ENCODE measurements at places on chromosomes 6 and 20.

- no peak for DNase-seq
Measured at GRCh38 chr6:67935976-67936477, 699.1 kb upstream of the ADGRB3 start.

DNA sequence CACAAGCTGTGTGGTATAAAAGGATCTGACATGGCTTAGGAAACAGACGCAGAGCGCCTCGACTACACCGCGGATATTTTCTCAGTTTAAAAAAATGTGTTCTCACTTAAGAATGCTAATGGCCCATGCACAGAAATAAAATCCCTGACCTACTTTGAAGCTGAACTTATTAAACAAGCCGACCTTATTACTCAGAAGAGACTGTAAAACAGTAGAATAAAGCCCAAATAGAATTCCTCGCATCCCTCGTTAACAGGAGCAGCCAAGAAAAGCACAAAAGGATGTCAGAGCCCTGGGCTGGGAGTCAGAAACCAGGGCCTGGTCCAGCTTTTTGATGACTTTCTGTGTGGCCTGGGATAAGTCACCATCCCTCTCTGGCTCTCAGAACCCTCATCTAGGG lies 489.3 kb downstream of the PTPRT start:
- DNase-seq, result no peak

DNA sequence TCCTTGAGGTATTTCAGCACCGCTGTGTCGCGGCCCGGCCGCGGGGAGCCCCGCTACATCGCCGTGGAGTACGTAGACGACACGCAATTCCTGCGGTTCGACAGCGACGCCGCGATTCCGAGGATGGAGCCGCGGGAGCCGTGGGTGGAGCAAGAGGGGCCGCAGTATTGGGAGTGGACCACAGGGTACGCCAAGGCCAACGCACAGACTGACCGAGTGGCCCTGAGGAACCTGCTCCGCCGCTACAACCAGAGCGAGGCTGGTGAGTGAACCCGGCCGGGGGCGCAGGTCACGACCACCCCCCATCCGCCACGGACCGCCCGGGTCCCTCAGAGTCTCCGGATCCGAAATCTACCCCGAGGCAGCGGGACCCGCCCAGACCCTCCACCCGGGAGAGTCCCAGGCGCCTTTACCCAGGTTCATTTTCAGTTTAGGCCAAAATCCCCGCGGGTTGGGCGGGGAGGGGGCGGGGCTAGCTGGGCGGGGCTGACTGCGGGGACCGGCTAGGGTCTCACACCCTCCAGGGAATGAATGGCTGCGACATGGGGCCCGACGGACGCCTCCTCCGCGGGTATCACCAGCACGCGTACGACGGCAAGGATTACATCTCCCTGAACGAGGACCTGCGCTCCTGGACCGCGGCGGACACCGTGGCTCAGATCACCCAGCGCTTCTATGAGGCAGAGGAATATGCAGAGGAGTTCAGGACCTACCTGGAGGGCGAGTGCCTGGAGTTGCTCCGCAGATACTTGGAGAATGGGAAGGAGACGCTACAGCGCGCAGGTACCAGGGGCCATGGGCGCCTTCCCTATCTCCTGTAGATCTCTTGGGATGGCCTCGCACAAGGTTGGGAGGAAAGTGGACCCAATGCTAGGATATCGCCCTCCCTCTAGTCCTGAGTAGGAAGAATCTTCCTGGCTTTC lies 693 bp downstream of the HLA-F start:
- DNase-seq, result peak; percentile 49

DNA sequence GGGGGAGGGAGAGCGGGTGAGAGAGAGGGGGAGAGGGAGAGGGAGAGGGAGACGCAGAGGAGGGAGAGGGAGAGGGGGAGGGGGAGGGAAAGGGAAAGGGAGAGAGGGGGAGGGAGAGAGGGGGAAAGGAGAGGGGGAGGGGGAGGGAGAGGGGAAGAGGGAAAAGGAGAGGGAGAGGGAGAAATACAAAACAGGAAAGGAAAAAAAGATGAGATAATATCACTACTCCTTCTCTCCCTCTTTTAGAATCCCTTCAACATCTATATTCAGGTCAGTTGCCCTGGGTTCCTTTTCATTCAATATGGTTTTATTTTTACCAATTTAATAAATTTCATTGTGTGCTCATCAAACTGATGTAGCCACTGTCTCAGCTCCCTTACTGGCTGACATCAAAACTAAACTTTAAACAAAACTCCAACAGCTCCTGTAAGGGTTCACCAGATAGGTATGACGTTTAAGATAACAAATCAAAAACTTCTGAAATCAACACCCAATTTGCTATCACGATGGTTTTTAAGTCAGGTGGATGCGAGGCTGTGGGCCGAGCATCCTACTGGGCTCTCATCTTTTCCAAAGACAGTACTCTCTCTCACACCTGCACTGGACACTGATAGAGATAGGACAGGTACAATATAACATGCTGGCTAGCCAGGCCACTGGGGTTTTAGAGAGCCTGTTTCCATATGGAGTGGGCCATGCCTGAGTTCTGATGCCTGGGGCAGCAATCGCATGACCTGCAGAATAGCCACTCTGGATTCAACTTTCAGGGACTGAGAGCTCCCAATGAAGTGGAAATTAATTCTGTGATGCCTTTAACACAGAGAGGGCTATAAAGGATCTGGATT lies 99.5 kb downstream of the FYN start:
- DNase-seq, result no peak

DNA sequence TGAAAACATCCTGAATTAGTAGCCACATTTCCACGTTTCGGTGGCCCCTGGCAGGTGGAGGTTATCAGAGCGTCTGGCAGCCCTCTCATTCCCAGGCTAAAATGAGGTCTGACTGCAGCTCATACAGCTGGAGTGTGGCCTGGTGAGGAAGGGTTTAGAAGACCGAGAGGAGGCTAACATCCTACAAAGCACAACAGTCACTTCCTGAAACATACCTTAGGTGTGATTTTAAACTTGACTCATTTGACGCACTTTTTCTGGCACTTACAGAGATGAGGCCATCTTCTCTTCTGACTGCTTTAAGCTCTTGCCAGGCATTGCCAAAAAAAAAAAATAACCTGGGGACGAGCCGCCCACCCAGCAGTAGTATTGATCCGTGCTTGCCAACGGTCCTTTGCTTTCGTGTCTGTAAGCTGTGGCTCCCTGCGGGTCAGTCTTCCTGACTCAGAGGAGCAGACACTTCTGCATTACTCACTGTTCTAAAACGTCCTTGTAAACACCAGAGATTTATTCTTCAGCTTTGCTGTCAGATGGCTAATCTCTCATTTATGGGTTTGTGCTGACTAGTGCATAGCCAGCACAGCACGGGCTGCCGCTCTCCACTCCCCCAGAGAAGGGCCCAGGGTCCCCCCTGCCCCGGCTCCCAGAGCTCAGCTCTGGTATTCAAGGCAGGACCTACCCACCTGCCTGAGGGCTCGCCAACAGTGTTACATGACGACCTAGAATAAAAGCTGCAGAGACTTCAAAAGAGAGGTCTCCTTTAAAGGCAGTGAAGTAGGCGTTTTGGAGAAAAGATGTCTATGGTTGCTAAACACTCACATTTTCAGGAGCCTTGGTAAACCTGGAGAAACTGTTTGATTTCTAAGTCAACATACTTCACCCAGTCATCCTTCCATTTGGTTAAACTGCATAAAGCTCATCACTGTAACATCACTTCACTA lies 78.5 kb upstream of the FRMD1 start:
- no peak for DNase-seq

DNA sequence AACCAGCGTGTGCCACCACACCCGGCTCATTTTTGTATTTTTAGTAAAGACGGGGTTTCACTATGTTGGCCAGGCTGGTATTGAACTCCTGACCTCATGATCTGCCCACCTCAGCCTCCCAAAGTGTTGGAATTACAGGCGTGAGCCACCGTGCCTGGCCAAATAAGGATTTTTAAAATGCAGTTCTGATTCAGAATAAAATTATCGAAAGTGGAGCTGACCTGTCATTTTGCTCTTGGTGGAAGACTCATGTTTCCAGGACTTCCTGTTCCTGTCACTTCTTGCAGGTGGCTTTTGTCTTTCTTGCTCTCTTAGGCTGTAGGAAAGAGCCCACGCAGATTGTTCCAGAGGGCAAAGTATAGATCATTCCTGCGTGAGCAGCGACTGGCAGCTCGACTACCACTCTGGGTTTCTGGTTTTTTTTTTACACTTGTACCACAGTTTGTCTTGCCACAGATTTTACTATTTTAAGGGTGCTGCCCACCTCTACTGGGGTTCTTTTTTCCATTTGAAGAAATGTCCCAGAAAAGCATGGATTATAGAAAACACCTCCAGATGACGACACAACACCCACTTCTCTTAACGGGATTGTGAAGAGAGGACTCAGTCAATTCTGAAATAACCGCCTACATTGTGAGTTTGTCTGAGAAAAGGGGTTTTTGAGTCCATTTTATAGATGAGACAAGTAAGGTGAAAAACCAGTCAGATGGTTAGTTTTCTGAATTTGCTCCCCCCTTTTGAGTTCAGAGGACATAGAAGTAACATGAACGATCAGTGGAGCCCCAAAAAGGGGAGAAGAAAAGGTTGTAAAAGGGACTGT lies 7.5 kb downstream of the JARID2 start:
- no peak for DNase-seq

DNA sequence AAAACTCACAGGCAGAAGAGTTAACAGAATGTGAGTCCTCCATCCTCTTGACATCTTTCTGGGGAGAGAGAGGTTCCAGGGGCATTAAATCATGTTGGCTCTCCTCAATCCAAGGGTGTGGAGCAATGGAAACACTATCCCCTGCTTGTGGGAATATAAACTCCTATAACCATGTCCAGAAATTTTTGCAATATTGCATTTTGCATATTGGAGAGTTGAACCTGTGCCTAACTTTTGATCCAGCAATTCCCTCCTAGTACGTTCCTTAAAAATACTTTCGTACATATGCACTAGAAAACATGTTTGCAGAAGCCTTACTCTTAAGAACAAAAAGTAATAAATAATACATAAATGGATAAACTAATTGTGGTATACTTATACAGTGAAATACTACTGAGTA lies 56.3 kb upstream of the FAM184A start:
- DNase-seq, result no peak

GRCh38 chr20:47667531-47668312 lies 117.6 kb downstream of the SULF2 start:
- no peak for DNase-seq

DNA sequence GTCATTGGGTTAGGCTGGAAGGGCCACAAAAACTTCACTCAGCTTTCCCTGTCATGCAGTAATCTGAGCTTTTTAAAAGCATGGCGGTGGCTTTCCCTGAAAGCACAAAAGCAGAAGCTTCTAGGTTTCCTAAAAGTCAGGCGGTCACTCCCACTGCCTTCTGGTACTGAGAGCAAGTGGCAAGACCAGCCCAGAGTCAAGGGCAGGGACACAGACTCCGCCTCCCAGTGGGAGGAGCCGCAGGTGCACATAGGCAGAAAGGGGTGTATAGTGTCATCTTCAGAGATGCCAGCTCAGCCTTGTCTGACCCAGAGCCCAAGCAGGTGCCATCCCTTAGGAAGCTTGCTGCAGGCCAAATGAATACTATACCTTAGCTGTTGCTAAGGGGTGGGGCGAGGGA lies 18.0 kb upstream of the PACSIN1 start:
- DNase-seq, result no peak

DNA sequence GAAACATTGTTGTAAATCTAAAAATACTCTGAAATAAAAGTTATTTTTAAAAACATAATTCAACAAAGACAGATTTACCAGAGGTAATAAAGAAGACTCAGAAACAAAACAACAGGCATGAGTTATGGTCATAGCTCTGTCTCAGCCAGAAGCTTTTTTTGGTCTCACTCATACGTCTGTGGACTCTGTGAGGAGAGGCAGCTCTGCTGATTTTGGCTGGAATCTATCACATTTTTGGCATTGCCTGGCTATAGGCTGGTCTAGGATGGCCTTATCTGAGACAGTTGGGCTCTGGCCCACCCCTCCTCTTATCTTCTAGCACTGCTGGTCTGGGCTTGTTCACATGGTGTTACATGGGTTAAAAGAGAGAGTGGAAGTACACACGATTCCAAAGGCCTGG lies 514.0 kb upstream of the BTBD3 start:
- DNase-seq, result no peak

Measured in activated CD4-positive, CD25-positive, alpha-beta regulatory T cell (primary cell).